ENCODE measurements at places on chromosomes 4 and X.

DNA sequence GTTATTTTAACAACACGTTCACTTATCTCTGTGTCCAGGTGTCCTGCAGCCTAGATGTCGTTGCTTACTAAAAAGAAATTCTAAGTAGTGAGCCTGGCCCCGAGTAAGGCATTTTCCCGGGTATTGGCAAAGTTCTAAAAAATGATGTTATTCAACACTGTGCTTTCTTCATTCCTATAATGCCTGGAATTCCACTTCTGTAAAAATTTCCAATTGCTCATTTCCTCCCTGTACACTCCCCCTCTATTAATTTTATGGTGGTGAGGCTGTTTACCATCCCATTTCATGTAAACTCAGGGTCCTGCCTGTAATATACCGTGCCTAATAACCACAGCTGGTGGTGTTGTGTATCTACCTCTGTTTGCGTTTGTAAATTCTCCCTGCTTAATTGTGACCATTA, 14.2 kb downstream of the BST1 start:
- no peak for DNase-seq

DNA sequence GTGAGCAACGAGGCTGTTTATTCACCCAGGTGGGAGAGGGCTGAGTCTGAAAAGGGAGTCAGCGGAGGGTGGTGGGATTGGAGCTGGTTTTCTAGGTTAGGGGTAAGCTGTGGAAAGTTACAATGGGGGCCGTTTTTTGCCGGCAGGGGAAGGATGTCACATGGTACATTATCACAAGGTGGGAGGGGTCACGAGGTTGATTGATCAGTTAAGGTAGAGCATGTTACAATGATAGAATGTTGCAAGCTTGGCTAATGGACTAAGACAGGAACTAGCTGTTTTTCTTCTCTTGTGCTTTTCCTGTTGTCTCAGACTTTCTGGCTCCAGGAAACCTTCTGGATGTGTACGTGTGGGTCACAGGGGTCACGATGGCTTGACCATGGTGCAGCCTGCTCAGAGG, 536.3 kb upstream of the HTR2C start:
- DNase-seq: no peak

DNA sequence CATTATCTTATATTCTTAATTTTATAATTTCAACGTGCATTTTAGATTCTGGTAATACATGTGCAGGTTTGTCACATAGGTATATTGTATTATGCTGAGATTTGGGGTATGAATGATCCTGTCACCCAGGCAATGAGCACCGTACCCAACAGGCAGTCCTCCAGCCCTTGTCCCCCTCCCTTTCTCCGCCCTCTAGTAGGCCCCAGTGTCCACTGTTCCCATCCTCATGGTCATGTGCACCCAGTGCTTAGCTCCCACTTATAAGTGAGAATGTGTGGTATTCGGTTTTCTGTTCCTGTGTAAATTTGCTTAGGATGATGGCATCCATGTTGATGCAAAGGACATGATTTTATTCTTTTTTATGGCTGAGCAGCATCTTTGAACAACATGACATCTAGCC, 70.6 kb downstream of the RNF150 start:
- no peak for DNase-seq

DNA sequence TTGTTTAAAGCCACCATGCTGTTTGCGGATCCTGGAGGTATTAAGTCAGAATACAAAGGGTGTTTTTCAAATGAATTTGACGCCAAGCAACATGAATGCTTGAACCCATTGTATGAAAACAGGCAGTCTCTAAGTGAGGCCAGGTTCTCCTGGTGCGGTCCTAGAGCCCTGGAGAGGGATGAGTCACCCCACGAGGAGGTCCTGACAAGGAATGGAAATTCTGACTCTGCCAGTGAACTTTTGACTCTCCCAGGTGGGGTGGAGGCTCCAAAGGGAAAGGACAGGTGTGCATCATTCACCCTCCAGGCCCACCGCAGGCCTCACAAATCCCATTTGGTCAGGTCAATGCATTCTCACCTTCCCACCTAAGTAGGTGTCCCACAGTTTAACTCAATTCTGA, 1.5 kb downstream of the TRIM2 start:
- DNase-seq: no peak

GRCh38 chr4:7995135-7995534, 55.5 kb upstream of the AFAP1 start:
- DNase-seq: no peak

DNA sequence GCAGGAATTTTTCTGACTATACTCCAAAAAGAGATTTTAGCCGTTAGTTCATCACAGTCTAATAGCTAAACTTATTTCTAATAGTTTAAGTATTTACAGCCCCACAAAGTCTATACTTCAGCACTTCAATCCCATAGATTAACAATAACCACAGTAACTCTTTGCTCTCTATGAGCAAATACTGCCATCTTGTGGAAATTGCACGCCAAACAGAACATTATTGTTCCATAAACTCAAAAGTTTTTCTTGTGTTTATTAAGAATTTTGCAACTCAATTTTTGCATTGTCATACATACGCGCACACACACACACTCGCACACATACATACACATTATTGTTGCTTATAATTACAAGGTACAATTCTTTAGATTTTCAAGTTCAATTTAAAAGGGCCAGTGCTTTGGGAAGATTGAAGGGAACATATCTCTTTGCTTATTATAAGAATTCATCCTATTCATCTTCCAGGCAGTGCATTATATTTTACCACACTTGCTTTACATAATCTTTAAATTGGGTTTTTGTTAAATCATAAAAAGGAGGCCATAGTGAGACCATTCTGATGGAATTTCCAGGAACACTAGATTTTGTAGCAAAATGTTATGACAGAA, 63.8 kb upstream of the ATOH1 start:
- no peak for DNase-seq

DNA sequence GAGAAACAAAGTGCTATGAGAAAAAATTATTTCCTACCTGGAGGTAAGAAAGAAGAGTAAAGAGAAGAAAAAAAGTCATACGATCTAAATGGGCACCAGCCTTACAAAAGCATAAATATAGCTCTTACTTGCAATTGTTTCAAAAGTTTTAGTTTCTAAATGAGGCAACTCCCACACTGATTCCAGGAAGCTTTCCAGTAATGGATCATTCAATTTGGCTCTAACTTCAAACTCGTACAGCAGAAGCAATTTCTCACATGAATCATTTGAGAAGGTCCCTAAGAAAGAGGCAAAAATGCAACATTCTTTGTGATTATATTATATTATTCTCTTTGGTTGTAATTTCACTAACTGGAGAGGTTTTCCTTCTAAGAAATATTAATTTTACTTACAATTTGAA, 109.9 kb downstream of the DLG3 start:
- no peak for DNase-seq

- no peak for DNase-seq
Measured at GRCh38 chrX:47272013-47272408, 39.2 kb downstream of the USP11 start.

- no peak for DNase-seq
Measured at GRCh38 chr4:185734214-185734613, 77.8 kb downstream of the SORBS2 start.

GRCh38 chr4:107665001-107665400, 55.0 kb downstream of the PAPSS1 start:
- no peak for DNase-seq

GRCh38 chr4:41214136-41214824, at the start of gene APBB2:
TSS of gene APBB2 (minus strand) at chr4:41214542. CDS start at chr4:41033254, 181,288 bp downstream.
- peak; percentile 94 for DNase-seq

DNA sequence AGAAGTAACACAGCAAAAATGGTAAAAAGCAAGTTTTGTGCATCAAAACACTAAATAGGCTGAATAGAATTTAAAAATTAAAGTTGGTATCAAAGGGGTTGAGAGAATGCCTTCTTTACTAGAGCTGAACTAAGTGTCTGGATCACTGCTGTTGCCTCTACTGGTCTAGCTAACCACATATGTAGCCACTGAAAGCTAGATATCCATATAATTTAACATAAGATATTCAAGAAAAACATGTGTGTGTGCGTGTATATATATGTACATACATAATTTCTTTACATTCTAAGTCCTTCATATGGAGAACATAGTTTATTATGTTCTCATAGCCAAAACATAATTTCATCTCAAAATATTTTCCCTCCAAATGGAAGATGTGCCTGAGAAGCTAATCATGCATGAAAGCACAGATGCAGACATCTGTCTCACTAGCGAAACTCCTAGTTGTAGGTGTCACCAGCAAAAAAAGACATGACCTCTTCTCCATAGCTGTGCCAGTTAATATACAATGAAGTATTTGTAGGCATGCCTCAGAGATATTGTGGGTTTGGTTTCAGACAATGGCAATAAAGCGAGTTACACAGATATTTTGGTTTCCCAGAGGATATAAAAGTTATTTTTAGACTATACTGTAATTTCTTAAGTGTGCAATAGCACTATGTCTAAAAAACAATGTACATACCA, 47.3 kb downstream of the PDE5A start:
- no peak for DNase-seq

DNA sequence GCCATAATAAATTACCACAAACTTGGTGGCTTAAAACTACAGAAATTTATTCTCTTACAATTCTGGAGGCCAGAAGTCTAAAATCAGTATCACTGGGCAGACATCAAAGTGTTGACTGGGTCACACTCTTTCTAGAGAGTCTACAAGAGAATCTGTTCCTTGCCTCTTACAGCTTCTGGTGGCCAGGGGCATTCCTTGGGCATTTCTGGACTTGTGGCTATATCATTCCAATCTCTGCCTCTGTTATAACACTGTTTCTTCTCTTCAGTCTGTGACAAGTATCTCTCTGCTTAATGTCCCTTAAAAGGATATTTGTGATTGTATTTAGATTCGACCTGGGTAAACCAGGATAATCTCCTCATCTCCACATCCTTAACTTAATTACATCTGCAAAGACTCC, 207.3 kb upstream of the DCAF8L1 start:
- DNase-seq: no peak

DNA sequence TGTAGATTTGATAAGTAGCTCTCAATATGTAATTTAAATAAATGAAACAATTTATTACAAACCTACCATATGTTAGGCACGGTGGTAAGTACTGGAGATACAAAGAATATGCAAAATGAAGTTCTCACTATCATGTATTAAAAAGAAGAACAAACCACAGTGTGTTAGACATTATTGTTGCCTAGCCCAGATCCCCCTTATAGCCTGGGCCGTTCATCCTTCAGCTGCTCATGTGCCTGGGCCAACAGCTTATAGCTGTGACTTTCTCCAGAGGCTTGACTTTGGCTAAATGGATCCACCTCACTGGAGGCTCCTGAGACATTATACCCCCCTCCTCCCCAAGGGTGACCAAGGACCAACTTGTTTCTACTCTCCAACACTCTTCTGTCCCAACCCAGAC, 29.8 kb upstream of the CCNG2 start:
- DNase-seq: no peak

DNA sequence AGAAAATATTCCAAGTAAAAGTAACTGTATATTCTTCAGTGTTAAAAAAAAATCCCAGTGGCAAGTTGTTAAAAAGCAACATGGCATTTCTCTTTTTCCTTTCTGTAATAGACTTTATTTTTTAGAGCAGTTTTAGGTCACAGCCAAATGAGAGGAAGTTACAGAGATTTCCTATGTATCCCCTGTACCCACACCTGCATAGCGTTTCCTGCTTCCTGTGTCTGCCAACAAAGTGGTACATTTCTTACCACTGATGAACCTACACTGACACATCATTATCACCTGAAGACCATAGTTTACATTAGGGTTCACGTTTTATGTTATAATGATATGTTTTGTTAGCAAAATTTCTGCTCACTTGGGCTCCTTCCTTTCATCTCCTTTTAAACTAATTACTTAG, 124.7 kb downstream of the GPAT3 start:
- no peak for DNase-seq

DNA sequence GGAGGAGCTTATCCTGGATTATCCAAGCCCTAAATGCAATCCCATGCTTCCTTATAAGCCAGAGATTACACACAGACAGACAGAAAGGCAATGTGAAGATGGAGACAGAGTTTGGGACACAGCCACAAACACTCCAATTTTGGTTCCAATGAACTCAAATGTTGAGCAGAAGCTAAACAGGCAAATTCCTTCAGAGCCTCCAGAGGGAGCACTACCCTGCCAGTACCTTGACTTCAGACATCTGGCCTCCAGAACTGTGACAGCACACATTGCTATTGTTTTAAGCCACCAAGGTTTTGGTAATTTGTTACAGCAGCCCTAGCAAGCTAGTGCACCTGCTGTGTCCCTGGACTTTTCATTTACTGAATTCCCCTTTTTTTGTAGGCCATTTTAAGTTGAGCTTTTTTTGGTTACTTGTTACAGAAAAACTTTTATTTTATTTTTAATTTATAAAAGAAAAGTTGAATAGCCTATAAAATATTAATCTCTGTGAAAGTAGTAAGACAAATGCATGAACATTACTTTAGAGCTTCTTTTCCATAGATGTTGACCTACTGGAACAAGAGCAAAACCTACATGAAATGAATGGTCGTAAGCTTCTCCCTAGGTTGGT, 33.4 kb upstream of the SRD5A3 start:
- DNase-seq: no peak

GRCh38 chr4:67327245-67328017, 217.9 kb downstream of the CENPC start:
- peak; percentile 8 for DNase-seq

- no peak for DNase-seq
Measured at GRCh38 chrX:117327373-117327772, 789.2 kb downstream of the KLHL13 start.

GRCh38 chr4:24260133-24260715, 324.1 kb downstream of the DHX15 start:
- DNase-seq: no peak

GRCh38 chrX:154714925-154715324, 36.0 kb downstream of the GAB3 start:
- DNase-seq: no peak

- DNase-seq: no peak
Measured at GRCh38 chr4:620201-620600, 5.2 kb upstream of the PDE6B start.

- no peak for DNase-seq
Measured at GRCh38 chr4:19026281-19026680, 1004.7 kb upstream of the LCORL start.

GRCh38 chrX:65300104-65300809, 234.3 kb downstream of the LAS1L start:
- no peak for DNase-seq

- DNase-seq: no peak
Measured at GRCh38 chr4:26462874-26463273, 27.4 kb downstream of the CCKAR start.

DNA sequence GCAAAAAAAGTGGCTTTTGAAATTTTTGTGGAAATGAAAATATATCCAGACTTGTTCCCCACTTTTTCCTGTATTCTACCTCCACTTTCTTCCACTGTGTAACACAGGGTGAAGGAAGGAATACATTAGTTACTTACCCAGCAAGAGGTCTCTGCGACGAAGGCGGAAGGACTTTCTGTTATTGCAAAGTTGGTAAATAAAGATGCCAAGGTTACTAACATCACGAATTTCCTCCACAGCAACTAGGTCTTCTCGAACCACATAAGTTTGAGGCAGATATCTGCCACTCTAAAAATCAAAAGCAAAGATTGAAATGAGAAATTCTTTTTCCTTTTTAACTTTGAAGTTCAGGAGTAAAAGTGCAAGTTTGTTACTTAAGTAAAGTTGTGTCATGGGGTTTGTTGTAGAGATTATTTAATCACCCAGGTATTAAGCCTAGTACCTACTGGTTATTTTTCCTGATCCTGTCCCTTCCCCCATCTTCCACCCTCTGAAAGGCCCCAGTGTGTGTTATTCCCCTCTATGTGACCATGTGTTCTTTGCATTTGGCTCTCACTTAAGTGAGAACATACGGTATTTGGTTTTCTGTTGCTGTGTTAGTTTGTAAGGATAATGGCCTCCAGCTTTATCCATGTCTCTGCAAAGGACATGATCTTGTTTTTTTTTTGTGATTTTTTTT, 5.8 kb downstream of the ITM2A start:
- no peak for DNase-seq

Data from 8988T (cell line).